ENCODE measurements at places on chromosomes 4 and X. TPM values are rescaled to one million over a fixed set of nuclear protein-coding genes. Genes with fewer than 3 reads are reported as not detected.

Gene MAP7D2
- total RNA-seq: 2.6 TPM

- no peak overlapping the region for H3K27ac ChIP-seq
- no peaks in the 10 kb centered on the region for H3K4me1 ChIP-seq
- no peaks in the 10 kb centered on the region for H3K27me3 ChIP-seq
- no peak for DNase-seq
- H3K4me3 ChIP-seq: no peak overlapping the region
- no peaks in the 10 kb centered on the region for H3K36me3 ChIP-seq
These were observed 28.0 kb upstream of the ATP6AP2 start for GRCh38 chrX:40552768-40553167.

Gene CXXC4
- total RNA-seq: 1.2 TPM

Gene GYPA
- total RNA-seq: 8.2 TPM

- no peak overlapping the region for H3K4me3 ChIP-seq
- H3K4me1 ChIP-seq: no peaks in the 10 kb centered on the region
- no peaks in the 10 kb centered on the region for H3K36me3 ChIP-seq
- no peak overlapping the region for H3K27ac ChIP-seq
These were observed 480.3 kb upstream of the GRIA3 start for GRCh38 chrX:122703762-122704161.

DNA sequence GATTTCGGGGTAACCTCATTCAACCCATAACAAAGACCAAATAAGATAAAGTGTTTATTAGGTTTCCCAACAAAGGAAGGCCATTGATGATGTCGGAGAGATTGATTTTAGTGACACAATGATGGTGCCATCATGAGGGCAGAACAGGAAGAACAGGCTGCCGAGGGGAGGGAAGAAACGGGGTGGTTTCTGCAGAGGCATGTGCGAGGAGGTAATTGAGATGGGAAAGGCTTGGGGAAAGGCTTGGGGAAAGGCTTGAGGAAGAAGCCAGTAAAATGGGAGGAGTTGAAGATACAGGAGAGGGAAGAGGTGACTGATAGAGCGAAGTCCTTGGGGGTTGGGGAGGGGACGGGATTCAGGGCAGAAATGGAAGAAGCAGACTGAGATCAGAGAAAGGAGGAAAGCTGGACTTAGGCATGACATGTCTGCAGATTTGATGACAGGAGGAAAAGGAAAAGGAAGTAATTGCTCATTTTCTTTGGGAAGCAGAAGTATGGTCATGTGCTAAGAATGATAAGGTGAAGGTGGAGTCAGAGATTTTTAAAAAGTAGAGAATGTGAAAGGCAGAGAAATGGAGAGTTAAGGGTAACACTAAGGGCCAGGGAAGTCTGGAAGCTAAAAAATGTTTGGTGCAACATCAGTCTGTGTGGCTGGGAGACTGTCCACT, 6.0 kb downstream of the HPSE start:
- no peak overlapping the region for H3K4me3 ChIP-seq
- DNase-seq: no peak
- H3K4me1 ChIP-seq: no peaks in the 10 kb centered on the region
- H3K27ac ChIP-seq: no peak overlapping the region
- H3K27me3 ChIP-seq: peaks cover 19% of the 10 kb centered on the region
- no peaks in the 10 kb centered on the region for H3K36me3 ChIP-seq
